ENCODE measurements at places on chromosomes 2 and 18.

GRCh38 chr18:77651441-77651840 lies 401.8 kb downstream of the GALR1 start:
- DNase-seq = no peak

DNA sequence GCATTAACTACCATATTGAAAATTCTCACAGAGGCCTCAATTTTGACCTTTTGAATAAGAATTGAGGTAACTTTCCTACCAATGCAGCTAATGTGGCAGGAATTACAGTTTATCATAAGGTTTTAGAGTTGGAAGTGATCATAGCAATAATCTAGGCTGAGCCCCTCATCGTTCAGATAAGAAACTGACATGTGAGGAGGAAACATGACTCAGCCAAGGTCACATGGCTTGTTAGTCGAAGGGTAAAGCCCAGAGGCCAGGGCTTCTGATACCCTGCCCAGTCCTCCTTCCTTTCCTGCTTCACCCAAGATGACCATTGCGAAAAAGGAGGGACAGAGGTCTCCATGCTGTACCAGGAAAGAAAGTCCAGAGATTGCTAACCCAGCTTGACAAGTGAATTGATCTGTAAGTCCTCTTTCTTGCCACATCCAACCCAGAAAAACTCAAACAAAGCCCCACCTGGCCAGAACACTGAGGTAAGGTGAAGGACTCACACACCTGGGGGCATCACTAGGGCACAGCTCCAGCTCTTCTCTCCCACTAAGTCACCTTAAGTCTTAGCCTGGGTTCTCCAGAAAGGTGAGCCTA lies 174.8 kb downstream of the EN1 start:
- DNase-seq = no peak

GRCh38 chr2:20008703-20009102 lies 3.8 kb downstream of the MATN3 start:
- DNase-seq = no peak

DNA sequence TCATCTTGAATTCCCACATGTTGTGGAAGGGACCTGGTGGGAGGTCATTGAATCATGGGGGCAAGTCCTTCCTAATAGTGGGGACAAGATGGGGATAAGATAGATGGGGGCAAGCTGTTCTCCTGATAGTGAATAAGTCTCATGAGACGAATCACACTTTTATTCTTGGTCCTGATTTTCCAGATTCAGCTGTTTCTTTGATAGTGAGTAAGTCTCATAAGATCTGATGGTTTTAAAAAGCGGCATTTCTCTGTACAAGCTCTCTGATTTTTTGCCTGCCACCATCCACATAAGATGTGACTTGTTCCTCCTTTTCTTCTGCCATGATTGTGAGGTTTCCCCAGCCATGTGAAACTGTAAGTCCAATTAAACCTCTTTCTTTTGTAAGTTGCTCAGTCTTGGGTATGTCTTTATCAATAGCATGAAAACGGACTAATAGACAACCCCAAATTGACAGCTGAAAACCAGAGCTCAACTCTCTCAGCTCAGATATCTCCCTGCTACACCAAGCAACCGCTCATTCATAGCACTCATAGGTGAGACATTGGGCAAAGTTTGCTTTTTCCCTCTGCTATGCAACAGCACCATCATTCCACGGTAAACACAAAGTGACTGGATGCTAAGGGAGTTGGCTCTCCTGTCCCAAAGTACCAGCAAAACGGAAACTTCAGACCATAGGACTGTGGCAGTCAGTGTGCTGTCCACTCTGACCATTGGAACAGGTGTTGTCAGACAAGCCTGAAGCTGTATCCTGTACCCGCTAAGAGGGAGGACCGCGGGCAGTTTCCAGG lies 44.9 kb upstream of the TBC1D8 start:
- no peak for DNase-seq

DNA sequence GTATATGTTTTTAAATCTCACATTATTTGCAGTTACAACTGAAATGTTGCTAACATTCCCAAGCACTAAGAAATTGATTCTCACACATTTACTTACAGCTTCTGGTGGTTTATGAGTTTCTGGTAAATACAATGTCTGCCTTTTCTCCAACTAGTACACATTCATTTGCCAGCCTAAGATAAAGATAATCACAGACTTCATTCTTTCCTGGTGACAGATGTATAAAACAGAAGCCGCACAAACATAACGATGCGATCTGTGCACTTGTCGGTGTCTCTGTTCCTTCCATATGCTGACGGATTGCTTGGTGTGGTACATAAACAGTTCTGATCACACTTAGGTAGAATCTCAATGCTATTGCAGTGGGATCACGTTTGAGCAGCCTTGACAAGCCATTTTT lies 100.4 kb upstream of the DDX18 start:
- no peak for DNase-seq

- no peak for DNase-seq
Measured at GRCh38 chr2:223594259-223594658, 7.9 kb downstream of the SCG2 start.

DNA sequence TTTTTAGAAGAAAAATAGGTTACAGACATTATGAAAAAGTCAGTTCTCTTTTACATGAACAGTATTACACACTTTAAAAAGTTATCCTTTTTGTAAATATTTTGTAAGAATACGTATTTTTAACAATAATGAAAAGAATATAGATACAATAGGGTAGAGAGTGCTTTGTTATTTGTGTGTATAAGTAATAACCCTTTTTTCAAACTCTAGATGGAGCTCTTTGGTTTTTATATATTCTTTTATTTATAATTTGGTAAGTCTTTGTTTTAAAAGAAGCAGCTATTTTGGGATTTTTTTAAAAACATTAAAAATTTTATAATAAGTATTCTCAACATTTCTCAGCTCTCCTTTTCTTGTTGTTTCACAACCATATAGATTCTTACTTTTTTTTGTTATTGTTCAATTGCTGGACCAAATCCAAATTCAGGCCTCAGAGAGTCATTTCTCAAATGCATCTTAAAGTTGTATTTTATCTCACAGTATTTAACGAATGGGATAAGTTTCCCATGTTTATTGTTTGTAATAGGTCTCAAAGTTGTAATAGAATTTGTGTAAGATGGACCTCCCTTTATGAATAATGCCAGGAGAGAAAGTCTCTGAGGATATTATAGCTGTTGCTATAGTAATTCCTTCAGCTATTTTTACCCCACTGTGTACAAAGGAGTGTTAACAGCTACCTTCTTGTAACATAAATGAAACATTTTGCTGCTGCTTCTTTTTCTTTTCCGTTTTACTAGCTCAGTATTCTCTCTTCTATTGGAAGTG lies 46.4 kb downstream of the ACYP2 start:
- DNase-seq = no peak

DNA sequence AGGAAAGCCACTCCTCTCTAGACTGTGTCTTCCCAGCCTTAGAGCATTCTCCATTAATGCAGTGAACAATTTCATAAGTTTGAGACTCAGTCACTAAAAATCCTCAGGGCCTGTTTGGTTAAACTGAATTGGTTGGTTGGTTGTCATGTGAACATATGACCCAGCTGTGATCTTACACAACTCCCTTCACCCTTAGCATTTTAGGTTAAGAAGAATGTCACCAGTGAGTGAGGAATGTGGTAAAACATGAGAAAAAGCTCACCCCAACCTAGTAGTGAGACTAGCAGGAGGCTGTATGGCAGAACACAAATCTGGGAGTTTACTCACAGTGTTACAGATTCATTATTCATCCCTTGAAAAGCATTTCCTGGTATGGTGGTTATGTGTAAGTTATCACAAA lies 32.4 kb downstream of the LHCGR start:
- DNase-seq = no peak

DNA sequence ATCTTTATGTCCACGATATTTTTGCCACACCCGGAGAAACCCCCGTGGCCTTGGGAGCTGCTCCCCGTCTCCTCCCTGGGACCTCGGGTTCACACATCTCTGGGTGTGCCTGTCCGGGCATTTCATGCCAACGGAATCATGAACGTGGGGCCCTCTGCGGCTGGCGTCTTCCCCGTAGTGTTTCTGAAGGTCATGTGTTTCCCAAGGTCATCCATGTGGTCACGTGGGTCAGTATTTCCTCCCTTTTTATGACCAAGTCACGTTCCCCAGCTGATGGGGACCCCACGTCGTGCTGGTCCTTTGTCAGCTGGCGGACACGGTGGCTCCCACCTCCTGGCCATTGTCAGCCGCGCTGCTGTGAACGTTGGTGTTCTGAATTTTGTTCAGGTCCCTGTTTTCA lies 135.7 kb downstream of the NFATC1 start:
- DNase-seq = no peak

DNA sequence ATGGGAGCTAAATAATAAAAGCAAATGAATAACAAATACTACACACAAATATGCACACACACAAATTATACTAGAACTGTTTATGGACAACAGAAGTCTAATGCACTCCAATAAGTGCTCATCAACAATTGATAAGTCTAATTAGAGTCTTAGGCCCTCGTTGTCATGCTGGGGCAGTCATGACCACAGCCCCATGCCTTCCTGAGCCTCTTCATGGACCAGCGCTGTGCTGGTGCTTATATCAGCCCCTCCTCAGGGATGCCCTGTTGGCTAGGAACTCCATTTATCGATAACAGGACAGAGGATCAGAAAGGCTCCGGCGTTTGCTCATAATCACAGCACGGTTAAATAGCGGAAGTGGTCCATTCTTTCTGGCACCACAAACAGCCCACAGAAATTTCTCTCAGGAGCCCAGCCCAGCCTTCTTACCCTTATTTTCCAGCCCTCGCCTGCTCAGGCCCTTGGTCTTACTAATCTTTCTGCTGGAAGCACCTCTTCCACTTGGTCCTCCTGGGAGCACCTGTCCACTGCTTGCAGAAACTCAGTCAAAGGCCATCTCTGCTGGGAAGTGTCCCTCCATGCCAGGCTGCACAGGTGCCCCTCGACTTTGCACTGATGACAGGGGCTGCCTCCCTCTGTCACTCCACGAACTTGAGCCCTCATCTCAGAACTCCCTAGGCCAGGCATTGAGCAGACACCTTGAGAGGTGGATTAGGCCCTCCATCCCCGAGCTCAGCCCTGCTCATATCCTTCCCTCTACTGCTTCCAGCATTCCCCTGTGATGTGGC lies 500.2 kb upstream of the HS6ST1 start:
- no peak for DNase-seq

- no peak for DNase-seq
Measured at GRCh38 chr18:25316381-25317018, 35.5 kb downstream of the ZNF521 start.

DNA sequence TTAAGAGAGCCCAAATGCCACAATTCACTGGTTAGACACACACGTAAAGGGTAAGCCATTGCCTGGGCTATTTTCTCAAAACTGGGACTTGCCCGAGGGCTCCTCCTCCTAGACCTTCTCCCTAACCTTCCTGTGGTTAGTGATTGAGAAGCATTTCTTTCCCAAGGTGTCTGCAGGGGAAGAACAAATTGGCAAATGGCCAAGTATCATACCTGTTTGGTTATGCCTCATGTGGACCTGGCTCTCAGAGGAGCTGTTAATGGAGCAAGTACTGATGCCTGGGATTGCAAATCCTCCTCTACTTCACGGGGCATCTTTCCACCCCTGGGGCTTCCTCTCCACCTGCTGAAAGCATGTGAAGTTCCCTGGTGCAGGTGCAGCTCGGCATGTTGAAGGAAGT lies 187.5 kb upstream of the CYRIA start:
- no peak for DNase-seq

GRCh38 chr2:38948995-38949394 lies 59.3 kb downstream of the ARHGEF33 start:
- DNase-seq = no peak

DNA sequence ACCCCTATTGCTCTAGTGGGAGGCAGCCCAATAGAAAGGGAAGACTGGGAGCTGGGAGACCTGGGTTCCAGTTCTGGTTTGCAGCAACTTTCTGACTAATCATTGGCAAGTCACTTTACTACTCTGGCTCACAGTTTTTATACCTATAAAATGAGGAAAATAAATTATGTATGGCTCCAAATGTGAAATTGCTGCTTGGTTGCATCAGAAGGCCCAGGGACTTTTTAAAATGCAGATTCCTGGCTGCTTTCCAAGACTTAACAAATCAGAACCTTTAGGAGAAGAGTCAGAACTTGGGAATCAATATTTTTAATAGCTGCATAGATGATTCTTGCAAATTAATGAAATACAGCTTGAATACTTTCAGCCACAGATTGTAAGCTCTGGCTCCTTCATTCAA lies 943.9 kb downstream of the EPHA4 start:
- DNase-seq = no peak

DNA sequence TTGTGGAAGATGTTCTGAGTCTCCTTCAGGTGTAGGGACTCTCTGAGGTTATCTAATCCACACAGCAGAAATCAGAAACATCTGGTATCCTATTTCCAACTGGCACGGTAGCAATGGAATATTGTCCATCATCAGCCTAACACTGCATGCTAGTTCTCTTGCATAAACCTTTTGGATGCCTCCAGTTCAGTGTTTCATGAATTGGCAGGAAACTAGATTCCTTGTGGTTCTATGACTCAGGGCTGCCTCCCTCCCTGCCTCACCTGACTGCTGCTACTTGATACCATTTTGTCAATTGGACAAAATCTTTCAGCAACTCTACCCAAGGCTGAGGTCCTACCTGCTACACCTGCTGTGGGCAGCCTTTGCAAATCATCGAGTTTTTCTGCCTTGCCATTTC lies 130.9 kb downstream of the TPGS2 start:
- no peak for DNase-seq

DNA sequence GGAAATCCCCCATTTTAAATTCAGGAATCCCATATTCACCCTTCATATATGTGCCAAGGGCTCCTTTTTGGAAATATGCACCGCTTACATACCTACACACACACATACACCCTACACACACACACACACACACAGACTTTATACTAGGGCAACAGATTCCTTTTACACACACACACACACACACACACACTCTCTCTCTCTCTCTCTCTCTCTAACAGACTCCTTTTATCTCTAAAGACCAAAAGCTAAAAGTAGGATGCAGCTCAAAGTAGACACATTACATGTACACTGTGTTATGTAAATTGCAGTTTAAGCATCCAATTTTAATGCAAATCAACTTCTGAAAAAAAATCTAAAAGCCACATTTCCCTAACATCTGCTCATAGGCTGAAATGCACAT lies 130.9 kb upstream of the CAPN13 start:
- no peak for DNase-seq
